ENCODE measurements at places on chromosomes 2 and 18. TPM values are rescaled to one million over a fixed set of nuclear protein-coding genes. Genes with fewer than 3 reads are reported as not detected.
A peak's percentile ranks its signal among the peaks of the same experiment; 100 is the strongest.

LAMA3 gene
- 2,643 TPM for total RNA-seq

DNA sequence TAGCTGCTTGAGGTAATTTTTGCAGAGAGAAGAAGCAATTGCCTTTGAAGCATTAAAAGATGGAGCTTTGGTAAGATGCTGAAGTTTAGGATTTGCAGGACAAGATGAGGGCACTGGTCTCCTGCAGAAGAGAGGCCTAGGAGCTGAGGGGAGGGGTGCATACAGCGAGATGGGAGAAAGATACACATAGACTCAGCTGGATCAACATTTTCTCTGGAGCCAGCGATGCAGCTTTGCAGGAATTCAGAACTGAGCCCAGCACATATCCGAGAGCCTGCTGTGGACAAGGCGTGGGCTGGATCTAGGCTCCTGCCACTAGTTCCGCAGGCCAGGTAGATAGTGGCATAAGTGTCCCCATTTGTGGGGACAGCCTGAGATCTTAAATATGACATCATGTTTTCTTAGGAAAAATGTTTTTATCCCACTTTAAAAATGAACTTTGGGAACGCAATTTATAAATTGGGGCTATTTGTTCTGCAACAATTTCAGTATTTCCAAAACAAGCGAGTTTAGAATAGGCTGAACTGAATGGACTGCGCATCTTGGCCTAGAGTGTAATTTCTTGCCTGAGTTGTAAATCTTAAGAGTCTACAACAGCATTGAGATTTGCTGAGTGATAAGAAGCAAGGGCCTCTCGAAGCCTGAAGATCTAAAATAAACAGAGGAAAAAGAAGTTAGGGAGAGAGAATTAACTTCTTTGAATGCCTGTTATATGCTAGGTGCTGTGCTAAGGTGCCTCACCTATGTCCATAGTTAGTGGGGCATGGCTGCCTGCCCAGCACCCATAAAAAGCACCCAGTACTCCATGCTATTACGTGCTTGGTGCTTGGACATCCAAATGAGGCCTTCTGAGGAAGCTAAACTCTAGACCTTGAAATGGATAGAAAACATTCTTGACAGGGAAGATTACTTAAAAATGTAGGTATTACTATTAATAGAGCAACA lies 17.3 kb downstream of the GRHL1 start:
- no peak for DNase-seq

DNA sequence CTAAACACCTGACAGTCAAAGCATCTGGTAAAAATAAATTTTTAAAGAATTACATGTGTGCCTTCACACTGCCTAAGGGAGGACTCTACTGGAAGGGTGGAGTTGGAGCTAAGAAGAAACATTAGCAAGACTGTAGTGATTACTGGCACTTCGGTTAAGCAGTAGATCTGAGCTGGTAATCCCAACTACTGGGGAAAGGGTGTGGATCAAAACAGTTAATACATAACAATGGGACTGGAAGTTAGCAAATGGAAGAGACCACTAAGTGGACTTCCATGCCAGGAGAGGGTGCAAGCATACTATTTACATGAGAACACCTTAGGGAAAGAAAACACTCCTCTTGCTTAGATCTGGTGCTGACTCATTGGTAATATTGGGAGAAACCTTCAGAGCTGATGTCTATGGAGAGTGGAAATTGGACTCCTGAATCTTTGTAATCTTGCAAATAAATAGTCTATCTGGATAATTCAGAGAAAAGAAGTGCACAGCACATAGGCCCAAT lies 519.6 kb upstream of the LINC00305 start:
- no peak for DNase-seq

- no peak for DNase-seq
Measured at GRCh38 chr18:52553441-52553840, 213.4 kb downstream of the DCC start.

KRTCAP3 gene
- total RNA-seq, result 40.2 TPM

GRCh38 chr2:127662937-127663565 lies 12.3 kb downstream of the LIMS2 start:
- no peak for DNase-seq

FECH gene
- 19.6 TPM for total RNA-seq

DNA sequence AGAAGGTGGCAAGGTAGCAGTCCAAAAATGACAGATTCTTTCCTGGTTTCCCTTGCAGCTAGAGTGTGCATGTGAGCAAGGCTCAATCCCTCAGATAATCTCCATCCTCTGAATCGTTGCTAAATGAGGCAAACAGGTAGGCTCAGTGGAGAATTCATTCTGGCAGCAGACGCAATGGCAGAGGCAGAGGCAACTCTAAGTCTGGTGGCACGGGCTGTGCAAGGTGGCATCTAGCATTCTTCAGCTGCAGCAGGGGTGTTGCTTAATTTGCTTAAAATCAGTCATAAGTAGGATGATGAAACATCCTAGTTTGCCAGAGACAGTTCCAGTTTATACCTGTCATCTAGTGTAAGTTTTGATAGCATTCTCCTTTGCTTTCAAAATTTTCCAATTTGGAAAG lies 391.1 kb upstream of the MEX3C start:
- no peak for DNase-seq

BCL2L11 gene
- total RNA-seq, result 2.7 TPM

IL36G gene
- 0.32 TPM for total RNA-seq

NYAP2 gene
- total RNA-seq, result not detected

GRCh38 chr2:29753671-29754444 lies 167.5 kb downstream of the ALK start:
- DNase-seq, result no peak

- no peak for DNase-seq
Measured at GRCh38 chr2:198795419-198795818, 662.3 kb downstream of the SATB2 start.

DNA sequence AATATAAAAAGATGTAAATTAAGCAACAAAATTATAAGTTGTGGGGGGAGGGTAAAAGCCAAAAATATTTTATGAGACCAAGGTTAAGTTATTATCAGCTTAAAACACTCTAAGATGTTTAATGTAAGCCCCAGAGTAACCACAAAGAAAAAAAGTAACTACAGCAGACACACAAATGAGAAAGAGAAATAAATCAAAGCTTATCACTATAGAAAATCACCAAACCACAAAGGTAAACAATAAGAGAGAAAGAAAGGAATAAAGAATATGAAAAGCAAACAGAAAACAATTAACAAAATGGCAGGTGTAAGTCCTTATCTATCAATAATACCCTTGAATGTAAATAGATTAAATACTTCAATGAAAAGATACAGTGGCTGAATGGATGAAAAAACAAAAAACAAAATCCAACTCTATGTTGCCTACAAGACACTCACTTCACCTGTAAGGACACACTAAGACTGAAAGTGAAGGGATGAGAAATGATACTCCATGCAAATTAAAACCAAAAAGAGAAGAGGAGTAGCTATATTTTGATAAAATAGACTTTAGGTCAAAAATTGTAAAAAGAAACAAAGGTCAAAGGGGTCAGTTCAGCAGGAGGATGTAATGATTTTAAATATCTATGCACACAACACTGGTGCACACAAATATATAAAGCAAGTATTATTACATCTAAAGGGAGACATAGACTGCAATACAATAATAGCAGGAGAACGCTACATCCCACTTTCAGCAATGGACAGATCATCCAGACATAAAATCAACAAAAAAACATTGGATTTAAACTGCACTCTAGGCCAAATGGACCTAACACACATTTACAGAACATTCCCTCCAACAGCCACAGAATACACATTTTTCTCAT lies 80.7 kb downstream of the PTPN2 start:
- DNase-seq, result no peak

DNA sequence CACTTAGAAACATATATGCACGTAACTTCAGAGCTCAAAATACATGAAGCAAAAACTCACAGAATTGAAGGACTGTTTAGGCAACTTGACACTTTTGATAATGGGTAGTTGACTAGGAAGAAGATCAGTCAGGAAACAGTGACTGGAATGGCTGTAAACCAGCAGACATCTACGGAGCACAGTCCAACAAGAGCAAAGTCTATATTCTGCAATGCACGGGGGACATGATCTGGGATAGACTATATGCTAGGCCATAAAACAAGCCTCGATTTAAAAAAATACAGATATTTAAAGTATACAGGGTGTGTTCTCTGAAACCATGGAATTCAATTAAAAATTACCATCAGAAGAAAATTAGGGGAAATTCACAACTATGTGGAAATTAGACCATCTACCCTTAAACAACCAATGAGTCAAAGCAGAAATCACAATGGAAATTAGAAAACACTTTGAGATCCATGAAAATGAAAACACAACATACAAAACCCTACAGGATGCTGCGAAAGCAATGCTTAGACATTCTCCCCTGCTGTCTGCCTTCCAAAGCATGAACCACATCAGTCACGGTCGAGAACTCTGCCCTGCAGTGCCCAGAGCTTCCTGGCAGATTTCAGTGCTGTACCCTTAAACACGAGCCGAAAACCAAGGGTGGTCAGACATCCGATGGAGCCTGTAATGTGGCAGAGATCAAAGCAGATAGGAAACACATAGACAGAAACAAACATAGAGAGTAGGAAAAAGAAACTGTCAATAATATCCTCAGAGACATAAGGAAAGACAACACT lies 651.9 kb upstream of the HS6ST1 start:
- DNase-seq, result no peak

TFPI gene
- total RNA-seq, result 0.42 TPM

OR6B2 gene
- total RNA-seq, result not detected

DNA sequence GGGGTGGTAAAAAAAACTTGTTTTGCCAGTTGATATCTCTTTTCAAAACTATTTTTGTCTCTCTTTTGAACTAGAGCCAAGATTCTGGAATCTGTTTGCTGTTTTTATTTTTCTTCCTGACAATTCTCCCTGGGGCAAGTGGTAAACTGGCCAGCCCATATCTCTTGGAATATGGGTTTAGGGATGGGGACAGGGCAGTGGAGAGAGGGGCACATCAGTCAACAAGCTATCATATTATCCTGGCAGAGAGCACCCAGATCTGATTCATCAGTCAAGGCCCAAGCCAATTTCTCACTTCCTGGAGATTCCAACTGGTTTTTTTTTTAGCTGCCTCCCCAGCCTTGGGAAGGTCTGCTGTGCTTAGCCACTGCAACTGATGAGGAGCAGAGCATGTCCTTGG lies 52.3 kb downstream of the ARHGAP28 start:
- no peak for DNase-seq

DNA sequence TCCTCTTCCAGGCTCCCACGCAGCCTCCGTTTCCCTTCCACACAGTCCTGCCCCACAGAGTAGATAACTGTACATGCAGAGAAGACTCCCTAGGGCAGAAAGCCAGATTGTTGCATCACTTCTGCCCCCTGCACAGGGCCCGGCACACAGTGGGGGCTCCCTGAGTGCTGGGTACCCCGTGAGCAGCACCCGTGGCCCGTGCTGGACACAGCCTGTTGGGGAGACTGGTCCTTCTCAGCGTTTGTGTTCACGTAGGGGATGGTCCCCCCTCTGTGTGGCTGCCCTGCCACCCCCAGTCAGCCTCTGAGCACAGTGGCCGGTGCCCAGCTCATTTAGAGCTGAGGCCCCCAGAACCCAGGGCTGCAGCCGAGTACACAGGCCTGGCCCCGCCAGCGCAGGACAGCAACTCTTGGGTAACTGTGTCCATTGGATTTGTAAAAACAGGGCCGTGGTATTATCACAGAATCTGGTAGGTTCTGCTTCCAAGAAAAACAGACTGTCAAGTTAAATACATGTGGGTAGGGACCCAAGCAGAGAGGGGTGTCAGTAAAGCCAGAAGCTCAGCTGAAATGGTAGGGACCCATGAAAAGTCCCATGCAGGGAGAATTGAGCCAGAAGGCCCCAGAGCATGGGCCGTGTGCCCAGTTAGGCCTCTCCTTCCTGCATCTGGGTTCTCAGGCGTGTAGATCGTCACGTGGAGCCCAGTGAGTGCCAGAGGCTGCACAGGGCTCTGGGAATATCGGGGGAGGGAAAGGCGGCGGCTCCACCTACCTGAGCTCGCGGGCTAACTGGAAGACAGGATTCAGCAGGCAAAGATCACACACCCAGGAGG lies 257.3 kb downstream of the ATAD2B start:
- peak; percentile 75 for DNase-seq

MTA3 gene
- total RNA-seq, result 24.5 TPM

- DNase-seq, result no peak
Measured at GRCh38 chr2:155842103-155842502, 490.4 kb downstream of the NR4A2 start.

DNA sequence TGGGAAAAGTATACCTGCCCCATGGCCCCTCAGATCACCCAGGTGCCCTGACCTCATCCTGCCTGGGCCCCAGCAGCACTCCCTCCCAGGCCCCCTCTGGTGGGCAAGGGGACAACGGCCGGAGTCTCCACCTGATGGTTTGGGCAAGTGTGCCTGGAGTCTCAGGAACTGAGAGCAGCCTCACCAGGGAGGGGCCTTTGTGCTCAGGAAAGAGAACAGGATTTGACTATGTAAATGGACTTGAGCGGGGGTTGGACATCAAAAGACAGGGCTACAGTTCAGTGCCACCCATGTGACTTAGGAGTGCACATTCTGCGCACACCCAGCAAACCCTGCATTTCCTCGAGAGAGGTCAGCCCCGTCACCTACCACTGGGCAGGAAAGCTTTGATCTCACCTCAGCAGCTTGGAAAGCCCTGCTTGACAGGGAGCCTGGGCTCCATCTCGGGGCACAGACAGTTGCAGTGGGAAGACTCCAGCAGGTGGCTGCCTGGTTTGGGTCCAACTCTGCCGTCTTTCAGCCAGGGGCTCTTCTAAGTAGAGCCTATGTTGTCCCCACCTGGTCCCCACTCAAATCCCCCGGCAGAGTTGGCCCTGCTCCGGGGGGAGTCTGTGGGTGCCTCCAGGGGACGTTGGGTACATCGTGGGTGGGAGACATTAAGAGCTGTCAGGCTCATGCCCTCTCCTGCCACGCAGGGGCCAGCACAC lies 3.3 kb downstream of the INPP5D start:
- DNase-seq, result no peak

ONECUT2 gene
- 0.14 TPM for total RNA-seq

DNA sequence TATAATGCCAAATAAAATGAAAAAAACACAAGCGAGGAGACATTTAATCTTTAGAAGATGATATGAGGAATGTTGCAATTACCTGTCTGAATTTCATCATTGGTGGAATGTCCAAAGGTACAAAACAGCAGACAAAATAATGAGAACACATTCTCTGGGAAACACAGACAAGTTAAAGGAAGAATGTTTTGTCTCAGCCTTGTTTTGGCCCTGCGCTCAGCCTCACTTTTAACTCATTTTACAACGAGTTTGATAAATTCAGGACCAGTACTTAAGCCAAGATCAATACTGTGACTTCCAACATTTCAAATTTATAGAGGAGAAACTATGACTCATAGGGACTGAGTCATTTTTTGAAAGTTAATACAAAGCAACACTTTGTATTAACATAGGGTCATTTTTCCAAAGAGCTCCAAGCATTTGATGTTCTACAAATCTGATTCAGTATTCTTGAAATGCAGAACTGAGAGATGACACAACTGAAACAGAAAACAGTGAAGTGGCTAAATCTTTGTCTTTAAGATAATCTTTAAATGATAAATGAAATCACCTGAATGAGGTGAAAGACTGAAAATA lies 833.2 kb upstream of the CHAC2 start:
- peak; percentile 88 for DNase-seq

- no peak for DNase-seq
Measured at GRCh38 chr2:189293164-189293563, 113.6 kb upstream of the COL5A2 start.

SH2D6 gene
- 0.25 TPM for total RNA-seq

AQP12B gene
- not detected for total RNA-seq
